ENCODE measurements at places on chromosomes 1 and 21.

GRCh38 chr1:155085504-155086127, 7.0 kb downstream of the EFNA3 start:
- DNase-seq = peak; percentile 73

DNA sequence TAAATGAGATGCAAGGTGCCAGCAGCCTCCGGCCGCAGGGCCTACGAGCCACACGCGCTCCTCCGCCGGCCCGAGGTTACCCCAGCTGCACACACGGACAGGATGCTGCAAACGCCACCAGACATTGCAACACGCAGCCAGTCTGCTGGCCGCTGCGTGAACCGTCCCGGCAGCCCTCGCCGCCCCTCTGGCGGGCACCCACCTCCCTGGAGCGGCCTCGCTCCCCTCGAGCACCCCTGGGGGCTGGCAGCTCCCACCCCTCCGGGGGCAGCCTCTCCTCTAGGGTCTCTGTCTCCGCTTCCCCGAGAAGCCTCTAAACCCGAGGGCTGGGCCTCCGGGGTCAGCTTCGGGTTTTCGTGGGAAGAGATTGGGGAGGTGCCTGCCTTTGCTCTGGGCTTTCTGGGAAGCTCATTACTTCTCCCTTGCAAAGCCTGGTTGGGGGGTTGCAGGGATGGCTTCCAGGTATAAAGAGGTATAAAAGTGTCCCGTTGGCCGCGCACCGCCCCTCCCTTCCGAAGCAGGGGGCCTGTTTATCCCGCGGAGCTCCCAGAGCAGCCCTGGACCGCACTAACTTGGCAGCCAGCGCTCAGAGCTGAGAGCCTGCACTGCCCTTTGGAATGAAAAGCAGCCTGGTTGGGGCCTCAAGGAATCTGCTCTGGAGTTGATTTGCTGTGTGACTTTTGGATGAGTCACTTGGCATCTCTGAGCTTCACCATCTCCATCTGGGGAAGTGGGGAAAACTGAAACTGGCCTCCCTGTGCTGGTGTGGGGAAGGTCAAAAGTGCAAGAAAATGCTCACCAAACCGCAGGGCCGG, 21.8 kb downstream of the DHRS3 start:
- DNase-seq = no peak

GRCh38 chr1:109668123-109668775, 392 bp downstream of the GSTM2 start:
- no peak for DNase-seq

GRCh38 chr21:33684068-33684467, 41.8 kb downstream of the ITSN1 start:
- no peak for DNase-seq

DNA sequence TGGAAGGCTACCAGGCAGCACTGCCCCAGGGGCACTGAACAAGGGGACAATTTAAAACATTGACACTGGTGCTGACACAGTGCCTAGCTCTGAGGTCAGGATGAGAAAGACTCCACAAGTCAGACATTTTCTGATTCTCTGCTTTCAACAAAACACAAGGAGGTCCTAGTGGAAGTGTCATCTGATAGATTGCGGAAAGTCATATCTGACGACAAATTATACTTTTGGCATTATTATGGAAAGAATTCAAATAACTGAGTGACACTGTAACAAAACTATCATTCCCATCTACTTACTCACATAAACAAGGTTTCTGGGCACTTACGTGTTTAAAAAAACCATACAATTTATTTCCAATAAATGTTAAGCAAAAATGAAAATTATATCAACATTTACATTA, 123.5 kb downstream of the SLC45A1 start:
- DNase-seq = no peak

- no peak for DNase-seq
These were observed 41.6 kb downstream of the TNNT2 start for GRCh38 chr1:201335901-201336300.

- no peak for DNase-seq
These were observed 4.5 kb downstream of the RPS6KA1 start for GRCh38 chr1:26533951-26534509.

DNA sequence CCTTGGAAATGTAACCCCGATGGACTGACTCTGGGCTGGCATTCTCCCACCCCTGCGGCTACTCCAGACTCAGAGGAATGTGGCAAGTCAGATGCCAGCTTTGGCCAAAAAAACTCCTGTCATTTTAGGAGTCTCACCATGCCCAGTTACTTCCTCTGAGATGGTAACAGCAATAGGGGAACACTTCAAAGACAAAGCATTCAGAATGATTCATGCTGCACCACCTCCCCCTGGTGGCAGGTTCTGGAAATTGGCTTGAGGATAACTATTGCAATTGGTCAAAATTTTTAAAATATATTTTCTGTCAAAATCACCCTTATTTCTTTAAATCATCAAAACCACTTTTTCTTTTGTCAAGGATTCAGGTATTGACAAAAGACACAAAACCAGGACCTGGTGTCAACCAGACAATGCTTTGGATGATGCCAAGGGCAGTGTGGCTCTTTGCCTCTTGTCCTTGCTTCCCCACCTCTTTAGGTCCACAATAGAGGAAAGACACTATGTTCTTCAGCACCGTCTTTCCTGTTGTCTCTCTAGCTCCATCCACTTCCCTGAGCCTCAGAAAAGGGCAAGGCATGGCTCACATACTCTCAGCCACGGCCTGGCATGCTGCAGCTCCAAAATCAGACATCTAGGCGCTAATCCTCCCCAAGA, 9.9 kb upstream of the CDCA8 start:
- peak; percentile 72 for DNase-seq

DNA sequence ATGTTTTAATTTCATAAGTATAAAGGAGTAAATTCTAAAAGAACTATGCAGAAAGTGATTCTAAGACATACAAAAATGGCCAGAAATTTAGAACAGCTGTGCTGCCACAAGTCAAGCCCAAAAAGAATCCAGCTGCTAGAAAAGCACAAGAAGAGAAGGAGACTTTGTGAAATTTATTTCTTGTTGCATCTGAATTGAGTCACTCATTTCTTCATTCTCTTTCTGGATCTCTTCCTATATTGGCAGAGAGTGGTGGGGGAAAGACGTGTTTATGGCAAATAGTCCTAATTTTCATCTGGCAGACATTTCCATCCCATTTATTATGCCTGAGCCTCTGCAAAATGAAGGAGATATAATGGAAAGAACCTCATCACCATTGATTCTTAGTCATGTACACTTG, 139.6 kb upstream of the CTTNBP2NL start:
- DNase-seq = no peak

DNA sequence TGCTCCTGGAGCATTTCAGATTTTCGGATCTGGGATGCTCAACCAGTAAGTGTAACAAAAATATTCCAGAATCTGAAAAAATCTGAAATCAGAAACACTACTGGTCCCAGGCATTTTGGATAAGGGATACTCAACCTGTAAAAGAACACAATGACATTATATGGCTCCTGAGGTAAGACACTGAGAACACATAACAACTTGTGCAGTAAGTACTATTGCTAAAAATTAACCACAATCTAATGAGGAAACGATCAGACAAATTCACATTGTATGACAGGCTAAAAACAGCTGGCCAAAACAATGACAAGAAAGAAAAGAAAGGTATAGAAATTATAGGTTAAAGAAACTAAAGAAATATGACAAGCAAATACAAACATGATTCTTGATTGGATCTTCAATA, 54.9 kb downstream of the LTN1 start:
- no peak for DNase-seq

DNA sequence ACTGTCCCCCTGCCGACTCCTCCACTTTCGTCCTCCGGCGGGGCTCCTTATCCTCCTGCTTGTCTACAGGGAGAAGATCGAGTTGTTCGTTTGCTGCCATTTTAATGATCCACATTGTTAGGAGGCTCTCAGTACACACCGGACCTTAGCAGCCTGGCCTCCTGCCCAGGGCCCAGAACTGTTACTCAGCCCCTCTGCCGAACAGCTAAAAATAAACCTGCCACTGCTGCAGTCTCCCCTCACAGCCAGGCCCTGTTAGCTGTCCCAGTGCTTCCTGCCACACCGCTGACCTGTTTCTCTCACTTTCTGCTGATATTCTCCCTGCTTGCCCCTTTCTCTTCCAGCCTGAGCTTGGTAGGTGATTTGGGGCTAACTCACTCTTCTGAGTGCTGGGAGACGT, 8.3 kb downstream of the MAPKAPK2 start:
- DNase-seq = no peak

GRCh38 chr1:78054559-78054958, 8.8 kb downstream of the GIPC2 start:
- DNase-seq = no peak

- no peak for DNase-seq
These were observed 143.5 kb downstream of the C1orf94 start for GRCh38 chr1:34320053-34320669.

- no peak for DNase-seq
These were observed 41.2 kb upstream of the FOXO6 start for GRCh38 chr1:41319807-41320711.

- no peak for DNase-seq
These were observed 54.7 kb downstream of the PACC1 start for GRCh38 chr1:212359794-212360479.

GRCh38 chr1:214187933-214188332, 93.0 kb upstream of the SMYD2 start:
- no peak for DNase-seq

GRCh38 chr1:3678361-3679097, 26.2 kb downstream of the TP73 start:
- no peak for DNase-seq

DNA sequence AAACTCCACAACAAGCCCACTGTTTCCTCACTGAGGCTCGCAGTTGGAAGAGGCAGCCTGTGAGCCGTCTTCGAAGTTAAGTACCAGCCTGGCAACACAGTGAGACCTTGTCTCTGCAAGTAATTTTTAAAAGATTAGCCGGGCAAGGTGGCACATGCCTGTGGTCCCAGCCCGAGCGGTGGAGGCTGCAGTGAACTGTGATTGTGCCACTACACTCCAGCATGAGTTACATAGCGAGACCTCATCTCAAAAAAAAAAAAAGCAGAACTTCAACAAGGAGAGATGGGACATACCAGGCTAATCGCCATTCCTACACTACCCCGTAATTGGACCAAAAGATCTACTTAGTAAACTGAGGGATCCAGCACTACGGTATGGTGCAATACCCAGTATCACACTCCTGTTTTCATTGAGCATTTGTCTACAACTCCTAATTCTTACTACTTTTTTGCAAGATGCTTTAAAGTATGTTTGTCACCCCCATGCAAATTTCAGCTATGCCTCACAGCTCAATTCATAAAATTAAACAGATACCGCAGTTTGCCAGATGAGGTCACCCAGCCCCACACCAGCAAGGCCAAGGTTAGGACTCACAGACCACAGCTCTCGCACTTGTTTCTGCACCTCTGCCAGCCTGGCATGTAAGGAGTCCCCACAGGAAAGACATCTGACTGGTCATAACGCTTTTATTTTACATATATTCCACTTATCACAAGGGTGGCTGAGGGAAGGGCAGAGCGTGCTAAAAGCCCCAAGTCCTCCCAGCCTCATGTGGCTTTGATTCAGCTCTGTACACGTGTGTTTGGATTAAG, 21.0 kb downstream of the SDE2 start:
- DNase-seq = no peak
